Naive thymus-derived CD4-positive, alpha-beta T cell (primary cell): ENCODE measurements at places on chromosomes 5 and 9. TPM values are rescaled to one million over a fixed set of nuclear protein-coding genes. Genes with fewer than 3 reads are reported as not detected.

DNA sequence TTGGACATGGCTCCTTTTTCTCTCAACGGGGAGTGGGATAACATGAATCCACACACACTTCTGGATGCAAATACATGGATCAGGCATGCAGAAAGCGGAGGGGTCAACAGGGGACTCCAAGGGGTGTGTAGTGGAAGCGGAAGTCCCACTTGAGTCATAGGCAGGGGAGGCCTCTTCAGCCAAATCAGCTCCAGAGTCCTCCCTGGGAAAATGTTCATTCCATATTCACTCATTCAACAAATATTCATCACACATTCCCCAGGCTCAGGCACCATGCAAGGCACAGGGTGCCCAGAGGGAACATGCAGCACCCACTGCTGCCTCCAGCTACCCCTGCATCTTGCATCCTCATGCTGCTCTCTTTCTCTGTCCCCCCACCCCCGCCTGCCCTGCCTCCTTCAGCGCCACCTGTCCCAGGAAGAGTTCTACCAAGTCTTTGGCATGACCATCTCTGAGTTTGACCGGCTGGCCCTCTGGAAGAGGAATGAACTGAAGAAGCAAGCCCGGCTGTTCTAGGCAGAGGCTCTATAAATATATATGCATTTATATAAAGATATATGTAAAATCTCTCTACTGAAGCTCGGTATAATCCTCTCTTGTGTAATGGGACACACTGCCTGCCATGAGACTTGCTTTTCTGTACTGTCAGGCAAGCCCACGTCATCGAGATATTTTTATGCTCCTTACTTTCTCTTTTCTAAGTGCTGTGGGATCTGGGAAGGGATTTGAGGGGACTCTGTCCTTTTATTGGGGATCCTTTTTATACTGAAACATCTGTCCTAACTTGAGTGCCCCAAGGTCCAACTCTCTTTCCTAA lies 13.6 kb upstream of the AFAP1L1 start:
- H3K27ac ChIP-seq: no peak overlapping the region
- H3K27me3 ChIP-seq: no peaks in the 10 kb centered on the region
- H3K36me3 ChIP-seq: no peaks in the 10 kb centered on the region
- no peaks in the 10 kb centered on the region for H3K4me1 ChIP-seq
- H3K4me3 ChIP-seq: no peak overlapping the region

Gene PCDHGA12
- total RNA-seq: 0.32 TPM

DNA sequence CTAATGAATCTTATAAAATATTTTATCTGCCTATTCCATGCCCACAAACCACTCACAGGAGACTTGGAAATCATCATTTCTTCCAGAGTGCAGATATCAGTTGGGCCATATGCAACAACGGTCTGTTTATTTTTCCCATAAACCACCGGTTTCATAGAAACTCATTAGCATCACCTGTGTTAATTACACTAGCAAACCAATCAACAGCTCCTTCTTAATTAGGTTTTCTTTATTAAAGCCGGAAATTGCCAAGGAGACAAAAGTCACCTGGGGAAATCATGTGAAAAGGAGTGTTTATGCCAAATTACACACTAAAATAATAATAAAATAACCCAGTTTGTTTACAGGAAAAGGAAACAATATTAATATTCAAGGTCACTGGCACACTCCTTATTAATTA lies 129.6 kb downstream of the EBF1 start:
- no peak for DNase-seq
- H3K4me1 ChIP-seq: no peaks in the 10 kb centered on the region
- H3K27me3 ChIP-seq: no peaks in the 10 kb centered on the region
- H3K4me3 ChIP-seq: no peak overlapping the region
- H3K36me3 ChIP-seq: no peaks in the 10 kb centered on the region

DNA sequence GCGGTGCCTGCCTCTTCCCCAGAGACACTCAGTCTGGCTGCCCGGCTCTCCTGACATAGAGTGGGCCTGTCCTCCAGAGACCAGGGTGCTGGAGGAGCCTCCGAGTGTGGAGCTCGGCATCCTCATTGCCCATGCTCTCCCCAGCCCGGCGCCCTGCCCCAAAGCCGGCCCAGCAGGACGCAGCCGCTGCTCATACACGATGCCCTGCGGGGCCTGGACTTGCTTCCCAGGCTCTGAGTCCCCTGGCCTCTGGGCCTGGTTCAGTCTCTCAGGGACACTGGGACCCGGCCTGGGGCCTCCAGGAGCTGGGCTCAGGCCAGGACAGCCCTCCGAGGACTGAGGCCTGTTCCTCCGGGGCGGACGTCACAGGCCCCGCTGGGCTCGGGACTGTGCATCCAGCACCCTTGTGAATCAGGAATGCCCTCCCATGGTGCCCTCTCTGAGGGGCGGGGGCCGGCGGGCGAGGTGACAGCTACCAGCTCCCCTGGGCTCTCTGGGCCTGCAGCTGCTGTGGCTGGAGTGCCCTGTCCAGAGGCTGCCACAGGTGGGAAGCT lies 23.2 kb downstream of the TPPP start:
- H3K27me3 ChIP-seq: no peaks in the 10 kb centered on the region
- no peak overlapping the region for H3K27ac ChIP-seq
- DNase-seq: no peak
- H3K4me1 ChIP-seq: peaks cover 22% of the 10 kb centered on the region
- no peak overlapping the region for H3K4me3 ChIP-seq

DNA sequence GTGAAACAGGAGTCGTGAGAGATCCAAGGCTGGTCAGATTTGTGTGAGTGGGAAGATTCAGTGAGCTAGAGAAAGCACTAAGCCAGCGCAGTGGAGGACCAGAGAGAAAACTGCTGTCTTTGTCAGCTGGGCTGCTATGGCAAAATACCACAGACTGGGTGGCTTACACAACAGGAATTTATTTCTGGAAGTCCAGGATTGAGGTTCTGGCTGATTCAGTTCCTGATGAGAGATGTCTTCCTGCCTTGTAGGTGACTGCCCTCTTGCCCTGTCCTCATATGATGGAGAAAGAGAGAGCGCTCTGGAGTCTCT lies 24.2 kb upstream of the ANKRD33B start:
- no peaks in the 10 kb centered on the region for H3K36me3 ChIP-seq
- no peak overlapping the region for H3K27ac ChIP-seq
- H3K4me3 ChIP-seq: no peak overlapping the region

Gene ORM2
- total RNA-seq: not detected

GRCh38 chr9:101354143-101354764 lies 30.6 kb downstream of the BAAT start:
- no peaks in the 10 kb centered on the region for H3K36me3 ChIP-seq
- H3K27ac ChIP-seq: no peak overlapping the region
- no peaks in the 10 kb centered on the region for H3K27me3 ChIP-seq
- DNase-seq: no peak
- no peaks in the 10 kb centered on the region for H3K4me1 ChIP-seq

- H3K4me3 ChIP-seq: no peak overlapping the region
- H3K27ac ChIP-seq: no peak overlapping the region
- no peaks in the 10 kb centered on the region for H3K36me3 ChIP-seq
Measured at GRCh38 chr5:36683821-36684434, 77.5 kb downstream of the SLC1A3 start.

Gene AQP7
- 1.3 TPM for total RNA-seq

Gene UNC13B
- total RNA-seq: 1.6 TPM

Gene ENTPD2
- not detected in 2 replicates for total RNA-seq

- peaks cover 20% of the 10 kb centered on the region for H3K4me1 ChIP-seq
- peak overlapping the region; percentile 69 for H3K4me3 ChIP-seq
- no peaks in the 10 kb centered on the region for H3K27me3 ChIP-seq
- H3K36me3 ChIP-seq: no peaks in the 10 kb centered on the region
Measured at GRCh38 chr9:37904445-37905130, 661 bp upstream of the SLC25A51 start.

DNA sequence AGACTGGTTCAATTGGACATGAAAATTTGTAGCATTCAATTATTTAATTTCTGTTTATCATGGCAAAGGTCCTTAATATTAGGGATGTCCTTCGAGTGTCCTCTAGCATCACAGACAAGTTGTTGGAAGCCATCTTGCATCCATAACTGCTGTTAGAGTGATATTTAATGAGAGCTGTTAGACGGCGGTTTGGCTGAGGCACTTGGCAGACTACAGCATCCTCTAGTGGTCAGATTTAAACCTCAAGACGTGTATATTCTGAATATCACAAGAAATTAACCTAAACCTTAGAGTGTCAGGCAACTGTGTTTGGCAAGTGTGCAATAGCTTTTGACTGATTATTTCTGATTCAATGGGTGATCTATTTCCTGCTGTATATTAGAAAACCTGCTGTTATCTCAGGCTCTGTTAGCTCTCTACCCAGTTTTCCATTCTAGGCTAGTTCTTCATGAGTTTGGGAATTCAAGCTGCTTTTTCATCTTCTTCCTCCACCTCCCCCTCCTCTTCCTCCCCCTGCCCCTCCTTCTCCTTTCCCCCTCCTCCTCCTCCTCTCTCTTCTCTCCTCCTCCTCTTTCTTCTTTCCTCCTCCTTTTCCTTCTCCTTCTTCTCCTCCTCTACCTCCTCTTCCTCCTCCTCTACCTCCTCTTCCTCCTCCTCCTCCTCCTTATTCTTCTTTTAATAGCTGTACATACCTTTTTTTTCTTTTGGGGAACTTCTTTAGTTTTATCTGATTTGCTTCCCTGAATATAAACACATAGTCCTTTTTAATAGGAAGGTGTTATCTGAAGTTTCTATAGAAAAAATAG lies 8.6 kb downstream of the SPINK1 start:
- no peak overlapping the region for H3K27ac ChIP-seq
- no peaks in the 10 kb centered on the region for H3K4me1 ChIP-seq
- H3K4me3 ChIP-seq: no peak overlapping the region

DNA sequence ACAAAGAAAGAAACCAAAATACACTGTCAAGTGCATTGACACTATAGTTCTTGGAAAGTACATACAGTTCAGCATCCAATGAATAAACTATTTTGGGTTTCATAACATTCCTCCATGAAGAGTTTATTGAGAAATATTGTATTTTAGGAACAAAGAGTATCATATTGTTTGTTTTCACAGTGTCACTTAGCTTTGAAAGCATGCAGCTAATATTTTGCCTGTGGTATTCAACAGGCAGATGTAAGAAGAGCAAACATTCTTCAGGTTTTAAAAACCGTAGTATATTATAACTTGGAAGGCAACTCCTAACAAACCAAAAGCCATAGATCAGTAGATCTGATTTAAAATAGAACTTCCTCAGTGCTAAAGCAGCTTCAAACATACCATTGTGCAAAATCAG lies 4.5 kb downstream of the PRELID2 start:
- no peaks in the 10 kb centered on the region for H3K36me3 ChIP-seq
- H3K27me3 ChIP-seq: no peaks in the 10 kb centered on the region
- no peaks in the 10 kb centered on the region for H3K4me1 ChIP-seq
- no peak overlapping the region for H3K27ac ChIP-seq
- H3K4me3 ChIP-seq: no peak overlapping the region
- DNase-seq: no peak

DNA sequence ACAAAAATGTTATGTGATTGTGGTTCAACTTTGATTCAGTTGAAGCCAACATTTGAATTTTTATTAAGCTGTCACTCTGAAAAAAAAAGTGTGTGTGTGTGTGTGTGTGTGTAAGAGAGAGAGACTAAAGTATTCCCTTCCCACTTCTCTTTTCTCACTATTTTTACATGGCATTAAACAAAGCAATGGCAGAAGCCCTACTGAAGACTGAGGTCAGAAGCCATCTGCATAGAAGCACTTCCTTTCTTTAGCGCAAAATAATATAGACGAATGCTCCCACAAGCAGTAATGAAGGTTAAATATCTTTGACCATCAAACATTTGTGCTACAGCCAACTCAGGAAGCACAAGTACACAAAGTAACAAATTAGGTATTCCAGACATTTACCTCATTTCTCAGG lies 540.5 kb downstream of the KCTD16 start:
- H3K4me1 ChIP-seq: no peaks in the 10 kb centered on the region
- no peak overlapping the region for H3K4me3 ChIP-seq
- H3K27ac ChIP-seq: no peak overlapping the region
- H3K36me3 ChIP-seq: no peaks in the 10 kb centered on the region
- no peaks in the 10 kb centered on the region for H3K27me3 ChIP-seq

GRCh38 chr9:1217076-1217475 lies 166.9 kb downstream of the DMRT2 start:
- H3K4me1 ChIP-seq: no peaks in the 10 kb centered on the region
- DNase-seq: no peak
- no peak overlapping the region for H3K4me3 ChIP-seq
- no peaks in the 10 kb centered on the region for H3K27me3 ChIP-seq
- H3K36me3 ChIP-seq: no peaks in the 10 kb centered on the region

Gene GARIN3
- not detected for total RNA-seq

- no peaks in the 10 kb centered on the region for H3K4me1 ChIP-seq
- H3K4me3 ChIP-seq: no peak overlapping the region
- DNase-seq: no peak
Measured at GRCh38 chr5:19319252-19319651, 668.7 kb downstream of the CDH18 start.

GRCh38 chr5:96125231-96125891 lies 163.7 kb upstream of the ELL2 start:
- no peaks in the 10 kb centered on the region for H3K36me3 ChIP-seq
- no peak for DNase-seq
- H3K27ac ChIP-seq: no peak overlapping the region
- no peaks in the 10 kb centered on the region for H3K4me1 ChIP-seq
- no peak overlapping the region for H3K4me3 ChIP-seq
